NCI-H187 treated with DMSO at 0.1 percent for 48 hours (cell line): ENCODE measurements at places on chromosomes 7 and 10.

DNA sequence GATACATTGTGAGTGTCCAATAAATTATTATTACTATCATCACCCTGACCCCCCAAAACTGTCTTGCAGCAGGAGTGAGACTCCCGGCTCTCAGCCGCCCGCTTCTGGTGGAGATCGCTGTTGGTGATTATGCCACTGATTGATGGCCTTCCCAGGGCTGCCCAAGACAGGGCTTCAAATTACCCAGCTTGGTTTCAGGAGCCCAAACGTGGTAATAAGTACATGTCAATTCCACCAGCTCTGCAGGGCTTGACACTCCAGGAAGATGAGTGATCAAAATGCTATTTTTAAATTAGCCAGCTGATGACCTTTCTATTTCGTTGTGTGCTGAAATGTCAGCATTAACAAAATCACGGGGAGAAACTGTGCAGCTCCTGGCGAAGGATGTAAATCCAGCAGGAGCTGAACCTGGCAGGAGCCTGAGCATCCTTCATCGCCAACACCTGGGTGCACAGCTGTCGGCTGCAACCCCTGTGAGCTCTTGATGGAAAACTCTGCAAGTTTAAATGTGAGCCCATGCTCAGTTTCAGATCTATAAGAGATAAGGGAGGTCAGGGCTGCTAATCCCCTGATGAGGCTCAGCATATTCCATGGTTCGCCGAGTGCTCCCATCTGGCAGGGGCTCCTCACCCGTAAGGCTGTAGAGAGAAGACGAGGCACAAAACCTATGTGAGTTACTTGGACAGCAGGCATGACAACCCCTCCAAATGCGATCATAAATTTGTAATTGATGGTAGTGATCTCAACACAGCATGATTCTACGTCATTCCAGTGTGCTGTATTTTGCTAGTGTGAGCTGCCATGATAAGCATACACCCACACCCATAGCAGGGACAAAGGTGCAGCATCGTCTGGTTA is 446.3 kb downstream of the TCERG1L start:
- DNase-seq: no peak

- no peak for DNase-seq
Observed at GRCh38 chr10:78960316-78960800, 108.4 kb upstream of the ZMIZ1 start.

GRCh38 chr10:128420623-128421022 is 294.4 kb upstream of the MKI67 start:
- DNase-seq: no peak

GRCh38 chr7:67620216-67620933 is 623.7 kb downstream of the TYW1 start:
- no peak for DNase-seq

DNA sequence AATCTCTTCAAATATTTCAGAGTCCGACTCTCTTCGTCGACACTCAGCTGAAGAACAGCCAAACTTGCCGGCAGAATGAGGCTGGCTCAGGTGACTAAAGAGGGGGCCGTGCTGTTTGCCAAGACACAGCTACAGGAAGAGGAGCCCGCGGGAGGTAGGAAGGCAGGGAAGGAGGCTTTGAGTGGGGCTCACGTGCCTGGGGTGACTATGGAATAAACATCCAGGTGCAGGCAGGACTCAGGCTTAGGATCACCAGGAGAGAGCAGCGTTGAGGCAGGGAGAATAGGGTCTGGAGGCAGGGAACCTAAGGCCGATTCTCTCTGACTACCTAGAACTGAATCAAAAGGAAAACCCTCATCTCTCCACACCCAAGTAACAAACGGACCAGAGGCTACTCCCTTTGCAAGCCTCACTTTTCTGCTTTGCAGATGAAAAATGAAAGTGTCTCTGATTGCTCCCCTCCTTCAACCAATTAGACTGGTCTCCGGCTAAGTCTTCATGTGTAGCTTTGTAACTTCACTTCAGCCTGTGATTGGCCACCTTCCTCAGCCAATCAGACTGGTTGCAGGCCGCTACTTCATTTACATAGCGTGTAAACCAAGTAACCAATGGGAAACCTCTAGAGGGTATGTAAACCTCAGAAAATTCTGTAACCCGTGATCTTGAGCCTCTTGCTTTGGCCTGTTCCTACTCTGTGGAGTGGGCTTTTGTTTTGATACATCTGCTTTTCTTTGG is 19.7 kb upstream of the BNIP3 start:
- peak; percentile 32 for DNase-seq

DNA sequence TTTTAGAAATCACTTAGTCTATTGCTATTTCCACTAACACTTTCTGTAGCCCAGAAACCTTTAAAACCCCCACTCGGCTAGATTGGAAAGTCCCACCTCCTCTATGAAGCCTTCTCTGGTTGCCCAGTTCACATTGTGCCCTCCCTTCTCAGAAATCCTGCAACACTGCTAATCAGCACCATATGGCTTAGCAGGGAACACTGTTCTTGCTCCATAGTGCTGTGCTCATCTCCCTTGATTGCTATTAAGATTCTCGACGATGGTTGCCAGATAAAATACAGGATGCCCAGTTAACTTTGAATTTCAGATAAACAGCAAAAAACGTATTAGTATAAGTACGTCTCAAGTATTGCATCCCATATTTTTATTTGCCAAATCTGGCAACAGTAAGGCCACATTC is 40.1 kb upstream of the XPNPEP1 start:
- DNase-seq: no peak

GRCh38 chr7:39434012-39434411 is 132.2 kb upstream of the YAE1 start:
- DNase-seq: no peak

DNA sequence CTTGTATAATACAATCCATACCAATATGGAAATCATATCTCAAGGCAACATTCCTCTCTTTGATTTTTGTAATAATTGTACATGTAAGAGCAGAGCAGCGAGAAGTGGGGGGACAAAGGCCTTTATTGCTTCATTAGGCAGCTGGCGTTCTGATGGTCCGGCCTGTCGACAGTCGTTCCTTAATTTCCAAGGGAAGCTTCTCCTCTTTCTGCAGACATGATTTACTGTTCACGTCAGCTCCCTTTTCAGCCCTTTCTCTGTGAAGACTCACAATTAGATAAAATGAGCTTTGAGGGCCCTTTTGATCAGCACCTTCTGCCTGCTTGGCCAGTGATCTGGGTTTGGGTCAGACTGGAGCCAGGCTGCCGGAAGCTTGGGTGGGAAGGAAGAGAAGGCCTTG is 65.6 kb upstream of the CTBP2 start:
- no peak for DNase-seq

- no peak for DNase-seq
Observed at GRCh38 chr10:118832241-118832651, 77.5 kb upstream of the CACUL1 start.

- no peak for DNase-seq
Observed at GRCh38 chr7:48173756-48174382, 2.6 kb downstream of the ABCA13 start.

DNA sequence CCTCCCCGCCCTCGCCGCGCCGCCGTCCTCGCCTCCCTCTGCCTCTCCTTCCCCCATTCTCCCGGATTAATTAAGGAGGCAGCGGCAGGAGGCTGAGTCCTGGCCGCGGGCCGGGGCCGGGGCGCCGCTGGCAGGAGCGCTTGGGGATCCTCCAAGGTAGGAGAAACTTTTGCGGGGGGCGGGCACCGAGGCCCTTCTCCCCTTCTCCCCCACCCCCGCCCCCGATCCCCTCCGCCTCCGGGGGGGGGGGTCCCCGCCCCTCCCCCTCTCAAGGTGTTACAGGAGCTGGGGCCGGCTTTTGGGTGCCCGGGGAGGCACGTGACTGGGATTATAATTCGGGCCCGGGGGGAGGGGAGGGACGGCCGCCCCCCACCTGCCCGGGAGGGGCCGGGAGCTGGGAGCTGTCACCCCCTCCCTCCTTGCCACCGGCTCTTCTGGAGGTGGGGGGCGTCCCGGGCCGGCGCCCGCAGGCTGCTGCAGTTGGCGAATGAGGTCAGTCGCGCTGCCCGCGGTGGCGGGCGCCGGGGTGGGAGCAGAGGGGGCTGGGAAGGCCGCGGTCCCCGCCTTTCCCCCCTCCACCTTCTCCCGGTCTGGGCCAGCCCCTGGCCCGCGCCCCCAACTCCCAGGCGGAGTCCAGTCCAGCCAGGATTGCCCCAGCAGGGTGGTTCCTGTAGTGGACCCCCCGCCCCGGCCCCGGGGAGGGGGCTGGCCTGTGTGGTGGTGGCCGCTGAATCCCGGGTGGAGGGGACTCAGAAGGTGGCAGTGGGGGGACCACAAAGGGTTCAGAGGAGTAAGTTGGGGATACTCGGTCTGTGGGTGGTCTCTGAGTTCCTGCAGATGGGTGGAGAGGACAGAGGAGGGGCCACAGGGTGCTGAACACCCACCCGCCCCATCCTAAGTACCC is 567 bp downstream of the GTF2IRD1 start:
- no peak for DNase-seq

- DNase-seq: no peak
Observed at GRCh38 chr10:114370199-114370598, 34.1 kb downstream of the AFAP1L2 start.

GRCh38 chr7:51160411-51160810 is 156.2 kb downstream of the COBL start:
- no peak for DNase-seq

DNA sequence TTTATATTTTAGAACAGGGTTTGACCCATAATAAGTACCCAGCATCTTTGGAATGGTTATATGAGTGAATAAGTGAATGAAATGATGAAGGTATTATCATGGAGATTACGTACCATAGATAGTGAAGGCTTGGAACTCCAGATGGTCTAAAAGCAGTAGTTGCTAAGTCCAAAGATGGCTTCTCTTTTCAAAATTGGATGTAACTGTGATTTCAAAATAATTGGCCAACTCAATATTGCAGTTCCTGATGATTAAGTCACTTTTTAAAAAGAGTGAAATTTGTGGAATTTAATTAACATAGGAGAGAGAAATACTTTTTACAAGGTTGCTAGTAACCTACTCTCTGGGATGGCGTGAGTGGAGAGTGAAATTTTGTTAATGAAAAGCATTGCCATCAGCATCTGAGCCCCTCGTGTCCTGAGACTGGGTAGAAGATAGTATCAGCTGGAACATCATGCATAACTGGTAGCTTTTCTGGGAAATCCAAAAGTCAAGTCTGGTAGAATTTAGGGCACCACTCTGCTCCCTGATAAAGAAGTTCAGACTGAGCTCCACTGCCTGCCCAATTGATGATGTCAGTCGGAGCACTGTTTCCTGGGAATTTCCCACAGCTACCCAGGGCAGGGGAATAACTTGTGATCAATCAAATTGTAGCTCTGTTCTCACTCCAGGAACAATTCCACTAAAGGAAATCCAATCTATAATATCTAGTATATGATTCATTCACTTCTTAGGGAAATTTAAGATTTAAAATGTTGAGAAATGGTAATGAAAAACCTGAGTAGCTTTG is 3.2 kb downstream of the GPR141 start:
- no peak for DNase-seq

GRCh38 chr10:110460111-110460809 is 37.4 kb upstream of the DUSP5 start:
- no peak for DNase-seq

DNA sequence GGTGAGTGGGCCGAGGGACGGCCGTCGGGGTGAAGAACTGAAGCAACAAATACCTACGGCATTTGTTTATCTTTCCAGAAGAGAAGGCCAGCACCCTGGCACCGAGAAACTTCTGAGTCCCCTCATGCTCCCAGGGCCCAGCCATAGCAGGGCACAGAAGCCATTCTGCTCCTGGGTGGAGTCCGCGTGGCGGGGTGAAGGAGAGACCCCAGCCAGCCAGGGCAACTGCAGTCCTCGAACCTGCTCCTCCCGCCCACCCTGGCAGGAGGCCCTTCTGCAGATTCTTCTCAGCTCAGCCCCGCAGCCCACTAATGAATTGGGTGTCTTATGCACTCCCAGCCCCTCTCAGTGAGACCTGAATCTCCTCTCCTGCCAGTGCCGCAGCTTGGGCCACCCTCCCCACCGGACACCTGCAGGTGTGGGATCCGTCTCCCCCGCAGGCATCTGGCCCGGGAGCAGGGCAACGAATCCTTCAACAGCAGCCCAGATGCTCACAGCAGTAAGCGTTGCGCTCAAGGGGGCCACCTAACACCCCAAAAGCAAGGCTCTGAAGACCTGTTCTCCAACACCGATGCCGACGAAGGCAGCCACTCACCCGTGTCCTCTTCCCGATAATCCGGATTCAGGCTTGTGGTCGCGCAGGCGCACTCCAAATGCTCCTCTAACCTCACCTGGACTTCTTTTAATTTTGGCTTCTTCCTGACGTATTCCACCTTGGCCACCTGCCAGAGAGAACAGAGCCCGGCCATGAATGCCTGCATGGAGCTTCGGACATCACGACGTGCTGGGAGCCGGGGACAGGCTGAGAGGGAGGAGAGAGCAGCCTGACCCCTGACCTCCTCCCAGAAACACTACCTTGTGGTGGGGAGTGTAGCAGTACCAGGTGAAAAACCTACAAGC is 18.9 kb downstream of the PDGFA start:
- DNase-seq: no peak

DNA sequence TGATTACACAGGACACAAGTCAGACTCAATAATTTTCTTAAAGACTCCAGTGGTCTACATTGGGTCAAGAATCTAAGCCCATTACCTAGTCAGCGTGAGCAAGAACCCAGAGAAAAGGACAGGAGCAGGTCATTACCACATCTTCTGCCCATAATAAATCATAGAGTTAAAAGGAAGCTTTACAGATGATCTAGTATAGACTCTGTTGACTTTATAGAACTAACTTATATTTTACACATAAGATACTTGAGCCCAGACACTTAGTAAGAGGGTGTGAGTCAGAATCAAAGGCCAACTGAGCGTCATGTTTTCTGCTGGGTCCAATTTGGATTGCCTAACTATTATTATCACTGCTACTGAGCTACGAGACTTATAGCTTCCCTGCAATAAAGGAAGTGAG is 206.1 kb upstream of the NPSR1 start:
- no peak for DNase-seq

- DNase-seq: no peak
Observed at GRCh38 chr7:80724249-80724871, 85.9 kb downstream of the CD36 start.

- no peak for DNase-seq
Observed at GRCh38 chr10:4836416-4836969, 10.5 kb downstream of the AKR1E2 start.

DNA sequence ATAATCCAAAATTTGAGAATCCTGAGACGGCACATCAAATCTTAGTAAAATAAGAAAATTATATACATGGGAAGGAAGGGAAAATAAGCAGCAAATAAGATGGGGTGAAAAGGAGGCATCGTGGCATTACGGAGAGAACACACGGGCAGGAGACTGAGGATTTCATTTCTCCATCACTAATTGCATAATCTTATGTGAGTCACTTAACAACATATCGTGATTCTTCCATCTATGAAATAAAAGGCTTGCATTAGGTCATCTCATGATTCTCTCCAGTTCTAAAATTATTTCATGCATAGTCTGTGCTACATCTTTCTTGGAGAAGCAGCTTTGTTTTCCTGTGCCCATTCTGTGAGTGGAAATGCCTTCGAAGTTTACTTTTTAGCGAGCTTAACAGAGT is 288.7 kb downstream of the LRMDA start:
- no peak for DNase-seq

DNA sequence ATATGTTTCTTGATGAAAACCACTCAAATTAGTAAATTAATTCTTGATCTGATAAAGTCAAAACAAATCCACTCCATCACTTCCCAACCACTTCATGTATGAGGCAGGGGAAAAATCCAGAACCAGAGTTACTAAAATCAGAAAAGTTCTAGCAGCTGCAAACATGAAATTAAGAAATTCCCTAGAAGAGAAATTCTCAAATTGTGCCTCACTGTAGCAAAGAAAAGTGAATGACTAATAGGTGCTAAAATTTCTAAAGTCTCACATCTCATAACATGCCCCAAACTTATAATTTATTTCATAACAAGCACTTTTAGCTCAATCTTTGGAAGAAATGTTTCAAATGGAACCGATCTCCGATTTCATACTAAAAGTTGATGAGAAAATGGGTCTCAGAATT is 345.0 kb upstream of the AOAH start:
- DNase-seq: no peak
